ENCODE measurements at places on chromosomes 1 and 21.
A peak's percentile ranks its signal among the peaks of the same experiment; 100 is the strongest.

GRCh38 chr1:85976516-85977205 lies 179.9 kb downstream of the COL24A1 start:
- peak; percentile 36 for DNase-seq

DNA sequence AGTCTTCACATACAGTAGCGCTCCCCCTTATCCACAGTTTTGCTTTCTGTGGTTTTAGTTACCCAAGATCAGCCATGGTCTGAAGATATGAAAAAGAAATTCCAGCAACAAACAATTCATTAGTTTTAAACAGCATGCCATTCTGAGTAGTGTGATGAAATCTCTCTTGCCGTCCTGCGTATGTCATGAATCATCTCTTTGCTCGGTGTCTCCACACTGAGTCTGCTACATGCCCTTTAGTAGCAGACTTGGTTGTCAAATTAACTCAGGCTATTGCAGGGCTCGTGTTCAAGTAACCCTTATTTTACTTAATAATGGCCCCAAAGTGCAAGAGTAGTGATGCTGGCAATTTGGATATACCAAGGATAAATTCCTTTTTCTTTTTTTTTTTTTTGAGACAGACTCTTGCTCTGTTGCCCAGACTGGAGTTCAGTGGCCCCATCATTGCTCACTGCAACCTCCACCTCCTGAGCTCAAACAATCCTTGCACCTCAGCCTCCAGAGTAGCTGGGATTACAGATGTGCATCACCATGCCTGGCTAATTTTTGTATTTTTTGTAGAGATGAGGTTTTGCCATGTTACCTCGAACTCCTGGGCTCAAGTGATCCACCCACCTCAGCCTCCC lies 22.6 kb downstream of the PHACTR4 start:
- DNase-seq = no peak

- no peak for DNase-seq
Measured at GRCh38 chr1:10186331-10187025, 23.9 kb upstream of the KIF1B start.

DNA sequence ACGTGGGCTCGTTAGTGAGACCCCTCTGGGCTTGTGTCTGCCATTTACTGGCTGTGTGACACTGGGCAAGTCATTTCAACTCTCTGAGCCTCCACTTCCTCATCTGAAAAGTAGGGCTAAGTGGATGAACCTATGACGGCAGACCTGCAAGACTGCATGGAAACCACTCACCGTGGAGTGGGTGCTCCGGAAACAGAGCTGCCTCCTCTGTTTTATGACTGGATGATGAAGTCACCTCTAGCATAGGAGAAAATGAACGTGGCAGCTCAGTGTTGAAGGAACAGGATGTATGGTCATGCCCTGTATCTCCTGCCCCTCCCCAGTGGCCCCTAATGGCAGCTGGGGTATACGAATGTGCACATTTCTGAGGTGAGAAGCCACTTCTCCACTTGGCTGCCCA lies 40.5 kb downstream of the STPG1 start:
- DNase-seq = peak; percentile 75

DNA sequence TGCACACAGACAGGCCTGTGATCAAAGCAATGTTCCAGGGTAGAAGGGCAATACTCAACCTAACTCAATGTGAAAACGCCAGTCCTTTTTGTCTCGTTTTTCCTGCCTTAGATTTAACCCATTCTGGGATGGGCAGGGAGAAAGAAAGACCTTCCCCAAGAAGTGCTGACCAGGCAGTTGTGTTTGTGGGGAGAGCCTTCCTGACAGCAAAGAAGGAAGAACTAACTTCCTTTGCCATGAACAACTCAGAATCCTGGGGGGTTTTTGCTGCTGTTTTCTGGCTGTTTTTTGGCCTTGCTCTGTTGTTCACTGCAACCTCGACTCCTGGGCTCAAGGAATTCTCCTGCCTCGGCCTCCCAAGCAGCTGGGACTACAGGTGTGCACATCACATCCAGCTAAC lies 112.0 kb upstream of the RAB4A start:
- no peak for DNase-seq

DNA sequence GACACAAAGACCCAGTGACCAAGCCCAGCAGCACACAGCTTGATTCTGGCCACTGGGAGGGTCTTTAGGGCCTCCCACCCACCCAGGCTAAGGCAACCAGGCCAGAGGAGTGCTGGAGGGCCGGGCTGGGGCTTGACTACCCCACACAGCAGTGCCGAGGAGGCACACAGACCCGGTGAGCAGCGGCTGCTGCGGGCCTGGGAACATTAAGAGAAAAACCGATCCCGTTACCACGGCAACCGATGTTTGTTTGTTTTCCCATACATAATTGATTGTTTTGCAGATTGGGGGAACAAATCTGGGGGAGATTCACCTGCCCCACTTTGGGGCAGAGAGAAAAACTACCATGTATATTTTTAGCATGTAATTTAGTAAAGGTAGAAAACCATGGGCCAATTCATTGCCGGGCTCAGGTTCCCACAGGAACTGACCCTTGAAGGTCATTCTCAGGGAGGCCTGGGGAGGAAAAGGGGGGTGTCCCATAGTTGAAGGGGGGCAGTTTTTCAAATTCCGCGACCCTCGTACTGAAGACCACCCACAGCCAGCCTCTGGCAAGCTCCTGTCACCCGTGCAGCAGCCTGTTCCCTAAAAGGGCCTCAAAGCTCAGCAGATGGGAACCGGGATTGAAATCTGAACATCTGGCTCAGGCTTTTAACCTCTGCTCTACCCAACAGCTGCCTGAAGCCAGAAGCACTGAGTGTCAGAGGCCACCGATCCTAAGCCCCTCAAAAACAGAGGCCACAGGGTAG lies 35.3 kb downstream of the CHD5 start:
- DNase-seq = no peak

GRCh38 chr1:38138498-38139233 lies 92.1 kb upstream of the POU3F1 start:
- no peak for DNase-seq

DNA sequence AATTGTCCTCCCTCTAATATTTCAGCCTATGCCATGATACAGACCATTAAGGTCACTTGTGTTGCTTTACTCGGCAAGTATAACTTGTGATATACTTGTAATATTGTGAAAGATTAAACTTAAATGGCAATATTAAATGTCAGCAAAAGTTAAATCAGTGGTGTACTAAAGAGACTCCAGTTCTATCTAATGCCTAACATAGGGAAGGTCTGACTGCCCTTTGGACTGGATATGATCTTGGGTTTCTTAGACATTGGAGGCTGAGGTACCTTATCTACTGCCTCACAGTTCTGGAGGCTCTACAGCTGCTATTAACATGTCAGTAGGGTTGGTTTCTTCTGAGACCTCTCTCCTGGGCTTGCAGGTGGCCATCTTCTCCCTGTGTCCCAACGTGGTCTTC lies 89.9 kb downstream of the MT1HL1 start:
- DNase-seq = no peak

DNA sequence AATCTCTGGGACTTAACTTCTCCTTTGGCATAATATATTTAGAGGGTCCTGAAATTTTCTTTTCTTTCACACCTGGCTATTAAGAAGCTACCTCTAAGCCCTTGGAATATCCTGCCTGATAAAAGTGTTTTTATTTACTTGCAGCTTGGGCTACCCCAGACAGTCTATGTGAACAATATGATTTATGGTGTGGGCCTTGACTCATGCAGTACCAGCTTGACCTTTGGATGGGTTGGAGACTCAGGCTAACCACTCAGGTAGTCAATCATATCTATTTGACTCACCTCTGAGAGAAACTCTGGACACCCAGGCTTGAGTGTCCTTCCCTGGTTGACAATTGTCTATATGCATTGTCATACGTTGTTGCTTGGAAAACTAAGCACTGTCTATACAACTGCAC lies 13.4 kb upstream of the PGBD2 start:
- DNase-seq = no peak

Measured in GM12865 (cell line).